ENCODE measurements at places on chromosomes 7 and 10. TPM values are rescaled to one million over a fixed set of nuclear protein-coding genes. Genes with fewer than 3 reads are reported as not detected.

Gene GIMAP8
- total RNA-seq, result 8.7 TPM

Gene APBB1IP
- total RNA-seq, result 61.9 TPM

Gene TAS2R5
- 0.83 TPM for total RNA-seq

Gene AHR
- total RNA-seq, result 33.4 TPM

Gene AKR1D1
- total RNA-seq, result not detected

Gene KCNH2
- total RNA-seq, result 0.23 TPM

Gene HOXA5
- not detected for total RNA-seq

Gene ACTR3C
- 2.9 TPM for total RNA-seq

Gene SAP25
- 9.9 TPM for total RNA-seq

GRCh38 chr7:32140210-32140939 is 70.2 kb upstream of the PDE1C start:
- H3K27me3 ChIP-seq, result no peaks in the 10 kb centered on the region
- no peak overlapping the region for H3K4me3 ChIP-seq
- DNase-seq, result no peak
- H3K27ac ChIP-seq, result no peak overlapping the region
- H3K4me1 ChIP-seq, result no peaks in the 10 kb centered on the region
- H3K36me3 ChIP-seq, result no peaks in the 10 kb centered on the region

- H3K4me3 ChIP-seq, result peak overlapping the region; percentile 81
- H3K27me3 ChIP-seq, result peaks cover 45% of the 10 kb centered on the region
- DNase-seq, result peak; percentile 73
These were observed 106.7 kb downstream of the SNX10 start for GRCh38 chr7:26398427-26398755.

GRCh38 chr7:128835790-128836641 is 5.8 kb downstream of the FLNC start:
- H3K36me3 ChIP-seq, result no peaks in the 10 kb centered on the region
- H3K4me1 ChIP-seq, result peaks cover 5% of the 10 kb centered on the region
- no peak overlapping the region for H3K27ac ChIP-seq

GRCh38 chr7:112157072-112157471 is 49.1 kb downstream of the DOCK4 start:
- H3K27ac ChIP-seq, result no peak overlapping the region
- no peaks in the 10 kb centered on the region for H3K36me3 ChIP-seq
- H3K4me3 ChIP-seq, result no peak overlapping the region
- H3K4me1 ChIP-seq, result no peaks in the 10 kb centered on the region
- DNase-seq, result peak; percentile 6

- H3K36me3 ChIP-seq, result no peaks in the 10 kb centered on the region
- H3K4me1 ChIP-seq, result peaks cover 5% of the 10 kb centered on the region
- H3K4me3 ChIP-seq, result no peak overlapping the region
- DNase-seq, result no peak
- no peaks in the 10 kb centered on the region for H3K27me3 ChIP-seq
- H3K27ac ChIP-seq, result no peak overlapping the region
These were observed 49.9 kb downstream of the NRCAM start for GRCh38 chr7:108406222-108406890.

DNA sequence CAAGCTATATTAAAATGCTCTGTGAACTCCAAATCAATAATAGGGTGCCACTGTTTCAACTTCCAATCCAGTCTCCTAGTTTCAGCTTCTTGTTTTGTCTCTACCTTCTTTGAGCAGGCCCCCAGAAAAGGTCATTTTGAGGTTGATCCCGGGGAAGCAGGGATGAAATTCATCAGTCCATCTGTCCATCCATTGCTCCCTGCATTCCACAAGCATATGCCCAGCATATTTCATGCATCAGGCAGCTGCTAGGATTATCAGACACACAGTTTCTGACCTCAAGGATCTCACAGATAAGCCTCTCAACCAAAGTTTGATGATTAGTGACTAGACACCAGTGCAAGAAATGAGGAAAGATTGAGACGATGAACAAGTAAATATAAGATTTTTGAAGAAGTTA is 186.6 kb upstream of the PDE1C start:
- H3K27me3 ChIP-seq, result no peaks in the 10 kb centered on the region
- no peaks in the 10 kb centered on the region for H3K4me1 ChIP-seq
- H3K36me3 ChIP-seq, result no peaks in the 10 kb centered on the region
- no peak overlapping the region for H3K4me3 ChIP-seq
- no peak for DNase-seq

- H3K27ac ChIP-seq, result no peak overlapping the region
- no peak for DNase-seq
- H3K36me3 ChIP-seq, result no peaks in the 10 kb centered on the region
These were observed 14.3 kb upstream of the RPA3 start for GRCh38 chr7:7732621-7733281.

- no peak for DNase-seq
- no peak overlapping the region for H3K27ac ChIP-seq
- H3K4me3 ChIP-seq, result no peak overlapping the region
These were observed 1095.9 kb downstream of the REEP3 start for GRCh38 chr10:64617085-64617484.

- no peak for DNase-seq
- no peaks in the 10 kb centered on the region for H3K36me3 ChIP-seq
- no peaks in the 10 kb centered on the region for H3K4me1 ChIP-seq
- no peak overlapping the region for H3K4me3 ChIP-seq
- no peak overlapping the region for H3K27ac ChIP-seq
These were observed 53.0 kb upstream of the TNKS2 start for GRCh38 chr10:91745090-91745831.

- H3K36me3 ChIP-seq, result no peaks in the 10 kb centered on the region
- H3K27ac ChIP-seq, result no peak overlapping the region
- H3K27me3 ChIP-seq, result peaks cover 6% of the 10 kb centered on the region
- no peak overlapping the region for H3K4me3 ChIP-seq
- peak; percentile 69 for DNase-seq
- no peaks in the 10 kb centered on the region for H3K4me1 ChIP-seq
These were observed 19.0 kb upstream of the CLDN4 start for GRCh38 chr7:73811760-73812168.

DNA sequence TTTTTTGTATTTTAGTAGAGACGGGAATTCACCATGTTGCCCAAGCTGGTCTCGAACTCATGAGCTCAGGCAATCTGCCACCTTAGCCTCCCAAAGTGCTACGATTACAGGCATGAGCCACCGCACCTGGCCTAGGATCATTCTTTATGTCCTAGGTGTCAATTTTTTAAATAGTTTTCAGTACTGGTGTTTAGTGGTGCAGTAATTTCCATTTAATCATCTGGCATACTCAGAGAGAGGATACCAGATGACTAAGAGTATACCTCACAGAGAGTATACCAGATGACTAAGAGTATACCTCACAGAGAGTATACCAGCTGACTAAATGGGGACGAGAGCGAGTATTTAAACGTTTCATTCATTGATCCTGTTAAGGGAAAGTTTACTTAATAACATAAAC is 37.3 kb upstream of the TMEM248 start:
- peak; percentile 26 for DNase-seq
- no peaks in the 10 kb centered on the region for H3K27me3 ChIP-seq
- H3K4me3 ChIP-seq, result no peak overlapping the region

- H3K4me1 ChIP-seq, result peaks cover 40% of the 10 kb centered on the region
- H3K27me3 ChIP-seq, result peaks cover 29% of the 10 kb centered on the region
- H3K4me3 ChIP-seq, result peak overlapping the region; percentile 29
- H3K36me3 ChIP-seq, result no peaks in the 10 kb centered on the region
These were observed 3.0 kb downstream of the SMARCD3 start for GRCh38 chr7:151245360-151246101.

DNA sequence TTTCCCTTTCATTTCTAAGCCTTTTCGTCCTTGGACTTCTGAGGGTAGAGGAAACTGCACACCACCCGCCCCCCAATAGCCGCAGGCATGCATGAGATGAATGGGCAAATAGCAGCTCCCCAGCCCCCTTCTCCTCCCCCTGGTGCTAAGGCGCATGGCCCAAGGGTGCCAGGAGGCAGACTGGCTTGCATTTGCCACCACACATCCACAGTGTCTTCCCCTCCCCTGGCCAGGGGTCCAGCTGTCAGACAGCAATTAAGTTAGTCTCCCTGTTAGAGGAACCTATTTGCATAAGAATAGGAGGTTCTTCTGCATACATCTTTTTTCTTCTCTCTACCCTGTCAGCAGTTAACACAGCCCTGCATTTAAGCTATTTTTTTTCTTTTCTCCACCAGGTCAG is 20.2 kb downstream of the TOMM7 start:
- H3K27me3 ChIP-seq, result peaks cover 2% of the 10 kb centered on the region
- DNase-seq, result no peak
- no peak overlapping the region for H3K27ac ChIP-seq
- no peaks in the 10 kb centered on the region for H3K4me1 ChIP-seq
- H3K36me3 ChIP-seq, result no peaks in the 10 kb centered on the region

- no peaks in the 10 kb centered on the region for H3K36me3 ChIP-seq
- DNase-seq, result no peak
- H3K4me3 ChIP-seq, result no peak overlapping the region
- no peaks in the 10 kb centered on the region for H3K27me3 ChIP-seq
- no peaks in the 10 kb centered on the region for H3K4me1 ChIP-seq
- H3K27ac ChIP-seq, result no peak overlapping the region
These were observed 18.5 kb downstream of the MYH16 start for GRCh38 chr7:99290980-99291607.

- no peak overlapping the region for H3K27ac ChIP-seq
These were observed 1262.0 kb downstream of the TYW1 start for GRCh38 chr7:68258609-68259008.

GRCh38 chr10:52486840-52487611 is 172.9 kb downstream of the DKK1 start:
- H3K4me3 ChIP-seq, result no peak overlapping the region
- no peaks in the 10 kb centered on the region for H3K4me1 ChIP-seq
- H3K27ac ChIP-seq, result no peak overlapping the region
- no peaks in the 10 kb centered on the region for H3K27me3 ChIP-seq
- DNase-seq, result no peak

DNA sequence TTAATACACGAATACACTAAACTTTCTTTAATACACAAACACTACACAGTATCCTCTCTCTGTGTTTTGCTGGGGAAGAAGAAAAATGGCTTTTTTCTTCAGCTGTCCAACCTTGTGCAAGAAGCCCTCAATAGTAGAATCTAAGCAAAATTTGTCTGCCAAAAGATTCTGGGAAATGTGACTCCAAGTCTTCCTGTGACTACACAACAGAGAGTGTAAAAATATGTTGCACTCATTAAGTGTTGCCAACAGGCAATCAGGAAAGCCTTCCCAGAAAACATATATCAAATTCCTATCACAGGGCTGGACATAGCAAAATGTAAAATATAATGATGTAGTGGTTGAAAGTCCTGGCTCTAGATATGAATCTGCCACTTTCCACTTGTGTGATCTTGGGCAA is 825.1 kb upstream of the ZWINT start:
- no peaks in the 10 kb centered on the region for H3K36me3 ChIP-seq
- no peak overlapping the region for H3K27ac ChIP-seq
- no peak for DNase-seq
- no peaks in the 10 kb centered on the region for H3K27me3 ChIP-seq
